ENCODE measurements at places on chromosomes 5 and 9.

DNA sequence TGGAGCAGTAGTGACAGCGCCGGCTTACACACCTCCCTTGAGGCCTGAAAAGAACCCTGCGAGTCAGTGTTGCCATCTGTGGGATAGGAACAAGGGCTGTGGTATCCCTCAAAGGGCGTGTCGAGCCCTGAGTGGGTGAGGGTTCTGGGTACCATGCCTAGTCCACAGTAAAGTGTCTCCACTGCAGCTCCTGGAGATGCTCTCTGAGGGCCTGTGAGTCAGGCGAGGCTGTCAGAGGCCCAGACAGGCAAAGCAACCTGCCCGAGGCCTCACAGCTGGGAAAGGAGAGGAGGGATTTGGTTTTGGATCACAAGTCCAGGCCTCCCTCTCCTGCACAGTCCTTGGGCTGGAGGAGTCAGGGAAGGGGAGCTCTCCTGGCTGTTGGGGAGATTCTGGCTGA, 6.1 kb downstream of the PRRX2 start:
- no peak for DNase-seq

GRCh38 chr9:106560540-106560939, 302.4 kb upstream of the ZNF462 start:
- DNase-seq: no peak

DNA sequence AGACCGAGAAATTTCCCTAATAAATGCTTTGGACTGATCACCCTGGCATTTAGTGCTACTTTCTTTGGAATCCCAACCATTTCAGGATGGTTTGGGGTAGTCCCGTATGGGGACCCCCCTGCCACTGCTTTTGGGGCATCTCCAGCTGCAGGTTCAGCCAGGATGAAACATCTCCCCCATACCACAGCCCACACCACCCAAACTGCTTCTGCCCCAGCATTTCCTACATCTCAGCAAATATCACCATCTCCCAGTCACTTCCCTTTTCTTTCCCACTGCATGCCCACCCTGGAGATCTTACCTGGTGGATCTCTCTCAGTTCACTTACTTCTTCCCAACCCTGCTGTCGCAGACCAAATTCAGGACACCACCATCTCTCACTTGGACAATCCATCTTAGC, 4.8 kb upstream of the P4HA2 start:
- DNase-seq: no peak

- no peak for DNase-seq
Measured at GRCh38 chr9:94980947-94981722, 254.6 kb downstream of the AOPEP start.

DNA sequence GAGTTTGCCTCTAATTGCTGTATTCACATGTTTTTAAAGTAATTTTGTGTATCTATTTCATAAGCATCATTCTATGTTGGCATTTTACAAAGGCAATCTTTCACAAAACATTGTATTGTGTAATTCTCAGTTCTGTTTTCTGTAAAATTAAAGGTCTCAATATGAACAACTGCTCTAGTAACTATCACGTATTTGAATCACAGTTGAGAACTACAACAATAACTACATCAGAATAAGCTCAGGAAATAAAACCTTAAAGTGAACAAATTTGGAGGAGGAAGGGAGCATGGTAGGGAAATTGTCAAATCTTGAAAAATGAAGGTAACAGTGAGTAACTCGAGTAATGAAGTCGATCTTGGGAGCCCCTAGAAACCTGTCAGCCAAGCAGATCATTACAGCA, 22.5 kb upstream of the CAMK4 start:
- no peak for DNase-seq

GRCh38 chr5:32604800-32605765, 19.7 kb downstream of the SUB1 start:
- no peak for DNase-seq

Data from progenitor cell of endocrine pancreas (in vitro differentiated cells).